ENCODE measurements at places on chromosomes 3 and 15.
A peak's percentile ranks its signal among the peaks of the same experiment; 100 is the strongest.

- no peak for DNase-seq
- no peaks in the 10 kb centered on the region for H3K27me3 ChIP-seq
Measured at GRCh38 chr15:31024330-31024729, 32.9 kb upstream of the MTMR10 start.

- H3K4me1 ChIP-seq, result no peaks in the 10 kb centered on the region
- no peak for DNase-seq
- no peak overlapping the region for H3K4me3 ChIP-seq
- no peak overlapping the region for H3K27ac ChIP-seq
- no peaks in the 10 kb centered on the region for H3K27me3 ChIP-seq
Measured at GRCh38 chr3:86995537-86995936, 4.6 kb upstream of the VGLL3 start.

GRCh38 chr15:42134617-42135245 lies 21.7 kb downstream of the PLA2G4F start:
- H3K36me3 ChIP-seq, result no peaks in the 10 kb centered on the region
- no peaks in the 10 kb centered on the region for H3K27me3 ChIP-seq
- DNase-seq, result no peak

DNA sequence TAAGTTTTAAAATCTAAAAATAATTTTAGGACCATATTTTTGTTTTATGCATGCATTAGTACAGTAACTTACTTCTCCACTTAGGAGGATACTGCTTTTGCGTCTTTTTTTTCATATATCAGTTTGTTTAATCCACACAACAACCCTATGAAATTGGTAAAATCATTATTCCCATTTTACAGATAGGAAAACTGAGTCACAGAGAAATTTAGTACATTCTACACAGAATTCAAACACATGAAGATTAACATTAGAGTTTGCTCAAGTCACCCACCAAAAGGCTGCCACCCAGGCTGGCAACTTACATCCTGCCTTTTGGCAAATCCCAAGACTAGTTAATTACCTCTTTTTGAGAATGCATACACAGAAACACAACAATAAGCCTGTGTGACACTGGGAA lies 28.7 kb downstream of the TNIK start:
- no peak overlapping the region for H3K4me3 ChIP-seq
- no peaks in the 10 kb centered on the region for H3K36me3 ChIP-seq
- H3K4me1 ChIP-seq, result no peaks in the 10 kb centered on the region
- no peaks in the 10 kb centered on the region for H3K27me3 ChIP-seq

DNA sequence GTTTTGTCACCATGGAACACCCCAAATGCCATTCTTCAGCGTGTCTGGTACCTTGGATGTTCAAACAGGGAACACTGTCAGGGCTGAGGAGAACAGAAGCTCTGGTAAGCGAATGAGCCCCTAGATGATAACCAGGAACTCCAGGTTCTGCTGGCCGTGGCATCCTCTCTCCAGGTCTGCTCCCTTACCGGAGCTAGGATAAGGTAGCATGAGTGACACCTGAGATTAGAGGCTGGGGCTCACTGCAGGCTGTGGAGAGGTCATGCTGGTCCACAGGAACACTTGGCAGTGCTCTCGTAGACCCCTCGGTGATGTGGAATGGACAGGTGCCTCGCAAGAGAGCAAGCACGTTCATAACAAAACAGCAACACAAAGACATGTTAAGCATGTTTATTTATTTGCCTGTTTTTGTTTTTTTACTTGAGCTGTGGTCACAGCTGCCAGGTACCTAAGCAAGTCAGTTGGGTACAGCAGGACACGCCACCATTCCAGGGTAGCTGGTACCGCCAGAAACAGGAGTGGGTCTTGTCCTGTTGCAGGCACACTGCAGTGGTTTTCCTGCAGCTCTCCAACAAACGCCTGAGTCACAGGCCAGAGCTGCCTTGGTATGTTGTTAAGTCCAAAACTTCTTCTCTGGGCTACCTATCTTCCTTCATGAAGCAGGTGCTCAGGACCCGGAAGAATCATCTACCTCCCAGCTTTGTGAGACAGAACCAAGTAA lies 4.6 kb downstream of the RBM15B start:
- no peak overlapping the region for H3K4me3 ChIP-seq
- H3K27me3 ChIP-seq, result no peaks in the 10 kb centered on the region
- H3K4me1 ChIP-seq, result peaks cover 56% of the 10 kb centered on the region
- peaks cover 58% of the 10 kb centered on the region for H3K36me3 ChIP-seq
- DNase-seq, result peak; percentile 34

DNA sequence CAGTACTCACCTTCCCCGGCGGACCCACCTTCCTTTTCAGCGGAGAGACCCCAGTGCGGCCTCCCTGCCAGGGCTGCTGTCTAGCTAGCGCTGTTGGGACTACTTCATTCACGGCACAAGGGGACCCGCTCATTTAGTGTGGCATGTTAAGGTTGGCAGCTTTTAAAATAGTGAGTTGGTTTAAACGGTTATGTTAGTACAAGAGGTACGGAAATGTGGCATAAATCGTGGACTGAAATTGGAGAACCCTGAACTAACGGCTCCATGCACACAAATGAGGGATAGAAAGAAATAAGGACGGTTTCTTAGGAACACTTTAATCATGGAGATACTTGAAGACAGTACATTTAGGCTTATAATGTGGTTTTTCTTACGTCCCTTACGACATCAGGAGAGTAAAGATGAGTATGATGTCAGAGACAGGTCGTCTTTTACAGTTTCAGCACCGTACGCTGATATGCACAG lies 752 bp downstream of the CEP63 start:
- peaks cover 40% of the 10 kb centered on the region for H3K4me1 ChIP-seq
- no peaks in the 10 kb centered on the region for H3K27me3 ChIP-seq
- peak overlapping the region; percentile 92 for H3K27ac ChIP-seq

DNA sequence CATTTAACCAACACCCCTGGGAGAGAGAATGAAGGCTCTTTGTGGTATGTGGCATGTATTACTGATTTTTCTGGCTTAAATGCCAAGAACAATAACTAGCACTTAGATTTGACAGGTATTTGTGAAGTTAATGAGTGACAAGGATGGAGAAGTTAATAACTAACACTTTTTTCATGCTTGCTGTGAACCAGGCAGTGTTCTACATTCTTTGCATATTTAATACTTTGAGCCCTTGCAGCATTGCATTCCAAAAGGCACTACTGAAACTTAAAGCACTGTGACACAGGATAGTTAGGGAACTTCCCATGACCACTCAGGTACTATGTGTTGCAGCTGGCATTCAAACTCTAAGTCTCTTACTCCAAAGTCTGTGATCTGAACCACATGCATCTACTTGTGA lies 650.6 kb downstream of the ZPLD1 start:
- no peak overlapping the region for H3K4me3 ChIP-seq
- H3K27me3 ChIP-seq, result no peaks in the 10 kb centered on the region
- DNase-seq, result no peak
- no peak overlapping the region for H3K27ac ChIP-seq
- no peaks in the 10 kb centered on the region for H3K4me1 ChIP-seq

GRCh38 chr3:189195302-189195701 lies 23.5 kb downstream of the TPRG1 start:
- H3K36me3 ChIP-seq, result no peaks in the 10 kb centered on the region
- no peak overlapping the region for H3K4me3 ChIP-seq
- DNase-seq, result no peak
- no peaks in the 10 kb centered on the region for H3K27me3 ChIP-seq
- no peak overlapping the region for H3K27ac ChIP-seq

DNA sequence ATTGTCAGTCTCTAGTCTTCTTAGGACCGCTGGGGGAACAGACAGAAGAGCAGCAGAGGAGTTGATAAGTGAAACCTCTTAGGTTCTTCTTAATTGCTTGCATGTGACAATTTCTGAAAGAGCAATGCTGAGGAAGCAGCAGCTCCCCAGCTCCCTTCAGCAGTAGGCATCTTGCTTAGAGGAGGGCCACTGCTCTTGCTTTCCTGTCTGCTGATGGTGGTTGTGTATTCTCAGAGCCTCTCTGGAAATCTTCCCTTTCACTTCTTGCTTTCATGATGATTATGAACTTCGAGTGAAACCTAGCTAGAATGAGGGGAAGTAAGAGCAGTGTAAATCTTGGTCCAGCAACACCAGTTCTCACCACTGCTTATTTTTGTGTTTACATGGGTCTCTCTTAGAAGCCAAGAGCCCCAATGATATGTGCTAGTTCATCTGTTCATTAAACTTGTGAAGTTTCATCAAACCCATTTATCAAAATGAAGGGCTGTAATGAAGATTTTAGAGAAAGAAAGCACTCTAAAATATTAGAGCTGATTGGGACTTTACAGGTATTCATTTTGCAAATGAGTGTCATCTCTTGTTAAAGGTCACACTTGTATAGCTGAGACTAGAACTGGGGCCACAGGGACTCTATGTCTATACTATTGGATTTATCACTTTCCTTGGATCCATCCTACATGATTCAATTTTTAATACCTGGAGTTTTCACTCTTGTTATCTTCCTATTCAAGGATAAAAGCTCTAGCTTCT lies 246.7 kb downstream of the LPP start:
- DNase-seq, result no peak
- H3K4me1 ChIP-seq, result peaks cover 32% of the 10 kb centered on the region
- H3K36me3 ChIP-seq, result no peaks in the 10 kb centered on the region
- H3K27me3 ChIP-seq, result no peaks in the 10 kb centered on the region
- no peak overlapping the region for H3K27ac ChIP-seq

DNA sequence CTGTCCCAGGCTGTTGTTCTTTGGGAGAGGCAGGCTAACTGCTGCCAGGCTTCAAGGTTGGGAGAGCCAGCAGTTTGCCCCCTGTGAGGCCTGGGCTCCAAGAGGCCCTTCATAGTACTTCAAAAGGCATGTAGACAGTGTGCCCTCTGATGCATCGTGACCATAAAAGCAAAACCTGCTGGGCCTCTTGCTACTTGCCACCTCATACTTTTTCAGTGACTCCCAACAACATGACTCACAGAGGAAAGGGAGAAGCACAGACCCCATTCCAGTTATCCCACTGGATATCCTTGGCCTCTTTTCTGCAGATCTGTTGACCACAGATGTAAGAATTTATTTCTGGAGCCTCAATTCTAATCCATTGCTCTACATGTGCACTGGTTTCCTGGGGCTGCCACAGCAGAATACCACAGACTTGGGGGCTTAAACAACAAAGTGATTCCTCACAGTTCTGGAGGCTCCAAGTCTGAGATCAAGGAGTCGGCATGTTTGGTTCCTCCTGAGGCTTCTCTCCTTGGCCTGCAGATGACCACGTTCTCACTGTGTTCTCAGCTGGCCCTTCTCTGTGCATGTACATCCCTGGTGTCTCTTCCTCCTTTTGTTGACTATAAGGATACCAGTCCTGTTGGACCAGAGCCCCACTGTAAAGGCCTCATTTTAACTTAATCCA lies 8.9 kb upstream of the NSMCE3 start:
- H3K36me3 ChIP-seq, result no peaks in the 10 kb centered on the region
- no peak for DNase-seq
- H3K27ac ChIP-seq, result no peak overlapping the region

DNA sequence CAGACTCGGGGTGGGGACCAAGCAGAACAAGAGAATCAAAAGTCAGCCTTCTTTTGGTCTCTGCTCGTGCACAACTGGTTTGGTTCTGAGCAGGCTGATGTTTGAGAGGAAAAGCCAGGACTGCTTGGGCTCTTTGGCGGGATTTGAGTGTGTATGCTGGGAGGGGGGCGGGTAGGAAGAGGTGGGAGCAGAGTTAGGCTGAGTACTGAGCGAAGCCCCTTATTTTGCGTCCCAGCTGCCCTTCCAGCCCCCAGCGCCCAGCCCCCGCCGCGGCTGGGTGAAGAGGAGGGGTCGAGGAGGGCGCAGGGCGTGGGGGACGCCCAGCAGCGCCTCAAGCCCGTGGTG lies 153.5 kb upstream of the GOLIM4 start:
- peak overlapping the region; percentile 66 for H3K4me3 ChIP-seq
- no peaks in the 10 kb centered on the region for H3K27me3 ChIP-seq
- no peaks in the 10 kb centered on the region for H3K36me3 ChIP-seq
- peaks cover 25% of the 10 kb centered on the region for H3K4me1 ChIP-seq

GRCh38 chr3:13092621-13093617 lies 19.7 kb upstream of the IQSEC1 start:
- H3K36me3 ChIP-seq, result no peaks in the 10 kb centered on the region
- H3K4me1 ChIP-seq, result peaks cover 9% of the 10 kb centered on the region
- no peak overlapping the region for H3K27ac ChIP-seq
- no peak overlapping the region for H3K4me3 ChIP-seq

GRCh38 chr3:133330522-133330921 lies 69.3 kb upstream of the BFSP2 start:
- no peak overlapping the region for H3K27ac ChIP-seq
- H3K36me3 ChIP-seq, result no peaks in the 10 kb centered on the region
- H3K4me1 ChIP-seq, result no peaks in the 10 kb centered on the region
- DNase-seq, result no peak
- no peak overlapping the region for H3K4me3 ChIP-seq

- DNase-seq, result no peak
- H3K27ac ChIP-seq, result no peak overlapping the region
- no peaks in the 10 kb centered on the region for H3K4me1 ChIP-seq
- H3K27me3 ChIP-seq, result no peaks in the 10 kb centered on the region
- no peaks in the 10 kb centered on the region for H3K36me3 ChIP-seq
- no peak overlapping the region for H3K4me3 ChIP-seq
Measured at GRCh38 chr3:29668233-29668632, 387.4 kb downstream of the RBMS3 start.

DNA sequence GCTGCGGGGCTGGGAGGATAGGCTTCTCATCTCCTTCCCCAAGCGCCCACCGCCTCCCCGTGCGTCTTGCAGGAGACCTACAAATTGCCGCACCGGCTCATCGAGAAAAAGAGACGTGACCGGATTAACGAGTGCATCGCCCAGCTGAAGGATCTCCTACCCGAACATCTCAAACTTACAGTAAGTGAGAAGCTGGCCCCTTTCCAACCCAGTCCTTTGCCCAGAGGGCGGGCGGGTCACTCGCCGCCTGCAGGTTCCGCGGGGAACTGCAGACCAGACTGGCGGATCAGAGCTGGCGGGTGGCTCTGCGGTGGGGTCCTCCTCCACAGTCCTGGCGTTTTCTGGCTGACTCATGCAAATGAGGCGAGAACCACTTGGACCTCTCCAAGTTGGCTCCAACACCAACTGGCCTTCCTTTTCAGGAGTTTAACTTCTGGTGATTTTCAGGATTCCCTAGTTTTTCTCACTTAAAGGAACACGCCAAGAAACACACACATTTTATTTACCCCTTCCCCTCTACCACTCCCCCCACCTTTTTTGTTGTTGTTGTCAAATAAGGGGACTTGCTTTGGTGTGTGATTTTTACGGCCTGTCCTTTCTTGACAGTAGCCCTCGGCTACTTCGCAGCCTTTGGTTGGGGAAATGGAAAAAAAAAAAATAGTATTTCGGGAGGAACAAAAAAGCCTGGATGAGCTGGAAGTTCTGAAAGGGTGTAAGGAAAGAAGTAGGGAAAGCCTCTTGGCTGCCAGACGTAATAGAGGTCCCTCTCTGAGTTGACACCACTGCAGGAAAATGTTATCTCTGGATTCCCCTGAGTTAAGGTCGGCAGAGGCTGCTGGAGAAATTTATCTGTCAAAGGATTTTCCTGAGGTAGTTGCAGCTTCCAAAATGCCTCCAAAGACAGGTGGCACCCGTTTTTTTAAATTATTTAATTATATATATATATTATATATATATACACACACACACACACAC lies 1.3 kb downstream of the BHLHE40 start:
- H3K27ac ChIP-seq, result peak overlapping the region; percentile 98
- no peaks in the 10 kb centered on the region for H3K36me3 ChIP-seq
- no peak for DNase-seq
- no peaks in the 10 kb centered on the region for H3K27me3 ChIP-seq

- peaks cover 40% of the 10 kb centered on the region for H3K27me3 ChIP-seq
- H3K4me3 ChIP-seq, result no peak overlapping the region
- H3K27ac ChIP-seq, result no peak overlapping the region
- DNase-seq, result no peak
- H3K36me3 ChIP-seq, result no peaks in the 10 kb centered on the region
- peaks cover 21% of the 10 kb centered on the region for H3K4me1 ChIP-seq
Measured at GRCh38 chr3:147388700-147389580, 17.4 kb downstream of the ZIC4 start.
